ENCODE measurements at places on chromosomes 1 and 21.

DNA sequence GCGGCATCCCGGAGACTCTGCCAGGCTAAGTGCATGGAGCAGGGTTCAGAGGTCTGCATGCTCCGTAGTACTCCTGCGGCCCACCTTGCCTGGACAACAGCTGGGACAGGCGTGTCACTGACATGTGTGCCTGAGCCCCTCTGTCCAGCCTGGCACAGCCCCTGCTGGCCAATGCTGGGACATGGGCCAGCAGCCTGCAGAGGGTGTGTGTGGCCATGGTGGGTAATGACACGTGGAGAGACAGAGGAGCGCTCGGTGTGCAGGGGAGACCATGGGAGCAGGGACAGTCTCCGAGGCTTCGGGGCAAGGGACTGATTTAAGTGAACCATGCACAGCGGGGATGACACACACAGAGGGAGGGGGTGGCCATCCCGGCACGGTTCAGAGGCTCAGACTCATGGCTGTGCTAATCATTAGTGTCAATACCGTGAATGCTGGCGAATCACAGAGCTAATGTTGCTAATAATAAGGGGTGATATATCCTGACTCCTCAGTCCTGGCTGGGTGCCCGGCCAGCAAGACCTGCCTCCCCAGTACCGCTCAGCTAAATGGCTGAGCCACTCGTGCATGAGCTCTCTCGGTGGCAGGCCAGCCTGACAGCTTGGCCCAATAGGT, 41.5 kb downstream of the IGSF21 start:
- no peak for DNase-seq

DNA sequence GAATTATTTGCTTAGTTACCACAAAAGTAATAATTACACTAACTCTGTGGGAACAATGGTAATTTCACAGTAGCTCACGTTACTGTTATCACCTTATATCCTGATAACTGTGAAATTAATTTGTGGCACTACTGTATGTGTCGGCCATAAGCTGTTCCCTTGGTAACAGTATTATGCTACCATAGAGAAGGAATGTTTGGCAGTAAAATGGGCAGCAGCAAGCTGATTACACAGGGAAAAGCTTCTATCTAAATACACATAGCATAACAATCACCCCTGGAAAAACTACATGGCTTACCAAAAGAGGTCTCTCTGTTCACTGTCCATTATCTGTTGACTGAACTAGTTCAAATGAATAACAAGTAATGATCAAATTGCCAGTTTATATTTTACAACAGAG, 124.1 kb downstream of the DPYD start:
- DNase-seq, result no peak

- DNase-seq, result no peak
These were observed 105.0 kb upstream of the ARTN start for GRCh38 chr1:43828574-43828973.

GRCh38 chr1:46393510-46393909, 607 bp upstream of the FAAH start:
- no peak for DNase-seq

- DNase-seq, result no peak
These were observed 14.5 kb downstream of the PLA2G4A start for GRCh38 chr1:186843226-186843625.

GRCh38 chr21:38821248-38821647, 15.5 kb downstream of the ETS2 start:
- DNase-seq, result no peak

DNA sequence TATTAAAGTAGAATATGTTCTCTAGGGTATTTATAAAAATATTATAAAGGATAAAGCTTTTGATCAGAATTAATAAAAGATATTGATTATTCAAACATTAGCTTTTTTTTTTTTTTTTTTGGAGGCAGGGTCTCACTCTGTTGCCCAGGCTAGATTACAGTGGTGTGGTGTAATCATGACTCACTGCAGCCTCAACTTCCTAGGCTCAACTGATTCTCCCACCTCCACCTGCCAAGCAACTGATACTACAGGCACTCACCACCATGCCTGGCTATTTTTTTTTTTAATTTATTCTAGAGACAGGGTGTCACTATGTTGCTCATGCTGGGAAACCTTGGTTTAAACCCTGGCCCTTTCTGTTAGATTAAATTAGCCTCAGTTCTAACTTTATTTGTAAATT, 188.3 kb downstream of the CLEC20A start:
- no peak for DNase-seq

GRCh38 chr21:45440736-45441350, 35.9 kb downstream of the COL18A1 start:
- DNase-seq, result no peak

- no peak for DNase-seq
These were observed 80.5 kb downstream of the ENAH start for GRCh38 chr1:225572422-225572821.

DNA sequence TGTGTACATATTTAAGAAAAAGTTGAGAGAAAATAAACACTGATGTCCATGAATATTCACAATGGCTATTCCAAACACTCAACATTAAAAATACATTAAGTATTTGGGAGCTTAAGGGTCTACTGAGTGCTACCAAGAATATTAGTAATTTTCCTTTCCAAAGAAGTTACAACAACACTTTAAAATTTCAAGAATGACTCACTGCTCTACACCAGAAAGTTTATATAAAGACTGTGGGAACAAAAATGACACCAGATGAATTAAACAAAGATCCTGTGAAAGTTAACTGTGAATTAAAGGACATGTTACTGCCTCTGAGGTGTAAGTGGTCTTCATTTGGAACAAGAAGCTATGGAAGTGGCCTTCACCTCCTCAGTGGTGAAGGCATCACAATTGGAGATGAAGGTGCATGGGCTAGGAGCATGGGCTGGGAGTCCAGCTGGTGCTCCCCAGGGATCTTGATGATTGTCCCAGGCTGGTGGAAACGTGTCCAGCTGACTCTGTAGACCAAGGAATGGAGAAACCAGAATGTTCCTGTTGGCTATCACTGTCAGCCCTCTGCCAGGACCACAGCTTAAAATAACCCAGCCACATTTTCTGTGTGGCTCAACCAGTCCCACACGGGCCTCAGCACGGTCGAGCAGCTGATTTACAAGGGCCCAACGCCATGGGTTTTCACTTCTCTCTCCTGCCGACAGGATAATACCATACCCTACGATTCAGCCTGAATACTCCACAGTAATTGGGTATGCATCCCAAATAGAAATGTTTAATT, 28.8 kb downstream of the TAF5L start:
- DNase-seq, result no peak

Measured in T-helper 22 cell (primary cell).